ENCODE measurements at places on chromosomes 2 and 18. TPM values are rescaled to one million over a fixed set of nuclear protein-coding genes. Genes with fewer than 3 reads are reported as not detected.

GRCh38 chr2:158381978-158382377, 74.6 kb downstream of the CCDC148 start:
- no peak for DNase-seq

GRCh38 chr2:60394463-60394862, 159.0 kb downstream of the BCL11A start:
- no peak for DNase-seq

The DUSP2 gene
- polyA plus RNA-seq = 1.2 TPM

- DNase-seq = no peak
Observed at GRCh38 chr2:240164586-240164985, 24.1 kb upstream of the OTOS start.

- DNase-seq = no peak
Observed at GRCh38 chr18:9536354-9537152, 61.2 kb downstream of the RALBP1 start.

Measured in right lung (tissue), 10 donors.